ENCODE measurements at places on chromosomes 1 and 21.

GRCh38 chr21:23101111-23101510 is 2102.9 kb downstream of the NCAM2 start:
- no peak for DNase-seq

GRCh38 chr1:208562151-208562960 is 318.2 kb upstream of the PLXNA2 start:
- no peak for DNase-seq

GRCh38 chr1:19390901-19391595 is 78.9 kb downstream of the SLC66A1 start:
- peak; percentile 51 for DNase-seq

- no peak for DNase-seq
Measured at GRCh38 chr21:41602531-41602930, 94.6 kb upstream of the TMPRSS2 start.

DNA sequence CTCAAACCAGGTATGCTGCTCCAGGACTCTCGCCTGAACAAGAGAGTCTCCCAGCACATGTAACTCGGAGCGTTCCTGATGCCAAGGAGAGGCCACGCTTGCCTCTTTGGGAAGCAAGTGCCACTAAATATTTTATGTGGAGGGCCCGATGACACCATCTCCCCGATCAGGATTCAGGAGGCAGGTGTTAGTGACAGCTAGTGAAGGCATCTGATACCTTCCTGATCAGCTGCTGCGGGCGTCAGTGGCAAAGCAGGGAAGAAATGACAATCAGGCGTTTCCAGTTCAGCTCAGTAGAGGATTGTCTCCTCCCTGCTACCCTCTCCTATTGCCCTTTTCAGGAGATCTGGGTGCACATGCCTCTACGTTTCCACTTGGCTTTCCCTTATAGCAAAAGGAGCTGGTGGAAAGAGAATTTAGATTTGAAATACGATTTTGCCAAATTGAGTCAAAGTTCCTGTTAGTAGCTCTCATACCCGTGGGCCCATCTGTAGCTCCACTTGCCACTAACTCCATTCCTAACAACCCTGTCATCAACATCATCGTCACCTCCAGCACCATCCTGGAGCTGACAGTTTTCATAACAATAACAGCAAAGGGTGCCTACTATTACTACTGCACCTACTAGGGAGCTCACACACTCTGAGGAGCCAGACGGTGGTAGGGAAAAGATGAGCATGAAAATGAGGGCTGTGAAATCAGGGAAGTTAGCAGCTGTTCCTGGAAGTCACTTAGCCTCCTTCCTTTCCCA is 21.6 kb downstream of the PLXNA2 start:
- no peak for DNase-seq

DNA sequence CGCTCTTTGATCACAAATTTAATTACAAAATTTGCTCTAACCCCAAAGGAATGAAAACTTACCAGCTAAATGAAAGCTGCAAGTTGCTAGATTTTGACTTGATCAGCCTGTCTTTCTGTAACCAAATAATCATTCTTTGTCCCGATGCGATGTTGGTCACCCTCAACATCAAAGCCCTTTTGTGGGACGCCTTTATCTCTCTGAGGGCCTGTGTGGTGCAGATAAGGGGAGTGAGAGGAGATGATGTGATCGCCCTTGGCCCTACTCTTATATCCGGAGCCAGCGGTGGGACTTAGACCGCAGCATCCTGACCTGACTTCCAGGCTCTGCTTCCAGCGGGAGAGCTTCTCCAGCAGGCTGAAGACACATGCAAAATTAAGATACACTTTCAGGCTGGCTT is 19.3 kb upstream of the UMODL1 start:
- no peak for DNase-seq

GRCh38 chr1:209657140-209657879 is 5.1 kb upstream of the LAMB3 start:
- DNase-seq = no peak

GRCh38 chr1:62953633-62954032 is 169.7 kb downstream of the ATG4C start:
- DNase-seq = no peak

DNA sequence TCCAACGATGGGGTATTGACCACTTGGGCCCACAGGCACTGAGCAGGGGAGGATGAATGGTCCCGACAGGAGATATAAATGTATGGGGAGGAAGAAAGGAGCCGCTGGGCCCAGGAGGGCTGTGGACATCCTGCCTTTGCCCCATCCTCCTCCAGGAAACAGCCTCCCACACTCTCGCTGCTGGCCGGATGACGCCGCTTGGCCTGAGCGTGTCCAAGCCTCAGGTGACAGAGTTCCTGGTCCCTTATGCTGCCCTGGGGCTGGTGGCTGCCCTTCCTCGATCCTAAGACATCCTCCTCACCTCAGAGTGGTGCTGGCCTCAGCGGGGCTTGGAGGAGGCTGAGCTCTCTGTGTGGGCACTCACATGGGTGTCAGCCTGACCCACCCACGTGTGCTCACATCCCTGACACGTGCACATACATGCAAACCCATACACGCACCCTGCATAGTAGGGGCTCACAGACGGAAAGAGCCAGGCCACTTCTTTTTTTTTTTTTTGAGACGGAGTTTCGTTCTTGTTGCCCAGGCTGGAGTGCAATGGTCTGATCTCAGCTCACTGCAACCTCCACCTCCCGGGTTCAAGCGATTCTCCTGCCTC is 5.9 kb upstream of the SERINC2 start:
- DNase-seq = no peak

GRCh38 chr1:204503122-204503912 is 8.7 kb upstream of the PIK3C2B start:
- DNase-seq = no peak

- no peak for DNase-seq
Measured at GRCh38 chr1:242582669-242583068, 58.2 kb upstream of the PLD5 start.

DNA sequence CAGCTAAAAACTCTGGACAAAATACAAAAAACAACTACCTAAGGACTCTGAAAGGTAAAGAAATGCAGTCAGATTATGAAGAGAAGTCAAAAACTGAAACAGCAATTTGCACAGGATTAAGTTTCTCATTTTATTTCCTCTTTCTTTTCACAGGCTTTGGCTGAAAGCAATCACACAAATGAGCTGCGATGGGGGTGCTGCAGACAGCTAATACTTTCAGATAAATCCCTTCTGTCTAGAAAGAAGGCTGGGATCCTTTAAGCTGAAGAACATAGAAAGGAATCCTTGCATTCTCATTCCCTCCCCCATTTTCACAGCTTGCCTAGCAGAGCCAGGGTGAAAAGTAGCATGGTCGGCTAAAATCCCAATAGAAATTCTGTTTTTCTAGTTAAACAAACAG is 32.0 kb upstream of the PRDX6 start:
- DNase-seq = no peak

DNA sequence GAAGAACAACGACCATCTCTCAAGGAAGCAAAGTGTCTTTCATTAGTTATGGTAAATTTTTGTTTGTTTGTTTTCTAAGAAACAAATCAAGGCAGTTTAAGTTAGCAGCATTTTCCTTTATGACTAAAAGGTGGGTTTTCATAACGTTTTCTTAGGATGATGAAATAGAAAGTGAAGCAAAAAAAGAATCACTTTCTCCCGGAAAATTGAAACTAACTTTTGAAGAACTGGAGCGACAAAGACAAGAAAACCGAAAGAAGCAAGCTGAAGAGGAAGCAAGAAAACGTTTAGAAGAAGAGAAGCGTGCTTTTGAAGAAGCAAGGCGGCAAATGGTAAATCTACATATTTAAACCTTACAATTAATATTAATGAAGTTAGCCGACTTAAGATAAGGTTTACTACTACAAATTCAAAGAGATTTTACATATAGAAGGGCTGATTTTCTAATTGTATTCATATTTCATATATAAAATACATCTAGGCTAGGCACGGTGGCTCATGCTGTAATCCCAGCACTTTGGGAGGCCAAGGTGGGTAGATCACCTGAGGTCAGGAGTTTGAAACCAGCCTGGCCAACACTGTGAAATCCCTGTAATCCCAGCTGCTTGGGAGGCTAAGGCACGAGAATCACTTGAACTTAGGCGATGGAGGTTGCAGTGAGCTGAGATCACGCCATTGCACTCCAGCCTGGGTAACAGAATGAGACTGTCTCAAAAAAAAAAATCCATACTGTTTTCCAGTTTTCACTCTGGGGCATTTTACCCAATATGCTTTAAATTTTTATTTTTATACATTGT is 38.3 kb downstream of the NEXN start:
- no peak for DNase-seq

GRCh38 chr1:221268295-221268694 is 389.1 kb downstream of the HLX start:
- DNase-seq = no peak

- DNase-seq = no peak
Measured at GRCh38 chr1:52677076-52677806, 20.9 kb downstream of the COA7 start.

DNA sequence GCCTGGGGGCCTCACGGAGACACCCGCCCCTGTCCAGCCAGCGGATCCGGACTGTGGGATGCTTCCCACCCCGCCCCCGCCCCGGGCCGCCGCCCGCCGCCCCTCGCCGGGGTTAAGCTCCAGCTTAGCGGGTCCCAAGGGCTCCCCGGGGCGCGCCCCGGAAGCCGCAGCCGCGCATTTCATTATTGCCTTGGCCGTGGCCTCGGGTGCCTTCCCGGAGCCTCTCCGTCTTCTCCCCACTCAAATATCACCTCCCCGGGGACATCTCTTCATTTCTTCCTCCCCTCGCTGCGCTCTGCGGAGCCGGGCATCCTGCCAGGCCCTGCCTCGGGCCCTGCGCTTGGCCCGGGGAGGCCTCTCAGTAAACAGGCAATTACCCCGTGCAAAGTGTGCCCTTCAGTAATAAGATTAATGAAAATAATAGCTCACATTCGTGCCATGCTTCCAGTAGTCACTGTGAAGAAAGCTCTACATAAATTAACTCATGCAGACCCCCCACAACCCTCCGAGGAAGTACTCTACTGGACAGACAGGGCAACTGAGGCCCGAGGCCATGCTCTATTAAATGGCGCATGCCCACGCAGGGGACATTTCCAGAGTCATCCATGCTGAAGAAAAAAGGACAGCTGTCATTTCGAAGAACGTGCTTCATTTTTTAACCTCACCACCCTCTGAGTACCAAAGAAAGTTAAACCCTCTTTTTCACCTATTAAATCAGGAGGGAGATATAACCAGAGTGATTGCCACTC is 49.9 kb upstream of the LAPTM5 start:
- DNase-seq = no peak

- peak; percentile 83 for DNase-seq
Measured at GRCh38 chr1:9490605-9491339, 48.5 kb upstream of the SLC25A33 start.

GRCh38 chr1:85398391-85399064 is 66.4 kb downstream of the DDAH1 start:
- DNase-seq = no peak

DNA sequence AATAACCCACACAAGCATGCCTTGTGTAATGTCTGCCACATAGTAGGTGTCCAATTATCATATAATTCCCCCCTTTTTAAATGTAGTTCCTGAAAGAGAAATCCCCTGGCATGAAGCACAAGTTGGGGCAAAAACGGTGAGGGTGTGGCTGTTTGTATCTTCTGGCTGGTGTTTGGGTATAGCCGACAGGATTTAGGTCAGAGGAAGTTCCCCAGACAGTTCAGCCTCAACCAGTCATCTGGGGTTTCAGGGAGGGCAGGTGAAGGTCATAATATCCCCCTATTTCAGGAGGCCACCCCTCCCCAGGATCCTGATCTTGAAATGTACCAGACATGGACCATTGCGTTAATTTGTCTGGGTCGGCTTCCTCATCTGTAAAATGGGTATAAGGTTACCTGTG is 29.1 kb upstream of the JUN start:
- DNase-seq = no peak

- DNase-seq = no peak
Measured at GRCh38 chr1:67721650-67722291, 36.8 kb downstream of the GADD45A start.

DNA sequence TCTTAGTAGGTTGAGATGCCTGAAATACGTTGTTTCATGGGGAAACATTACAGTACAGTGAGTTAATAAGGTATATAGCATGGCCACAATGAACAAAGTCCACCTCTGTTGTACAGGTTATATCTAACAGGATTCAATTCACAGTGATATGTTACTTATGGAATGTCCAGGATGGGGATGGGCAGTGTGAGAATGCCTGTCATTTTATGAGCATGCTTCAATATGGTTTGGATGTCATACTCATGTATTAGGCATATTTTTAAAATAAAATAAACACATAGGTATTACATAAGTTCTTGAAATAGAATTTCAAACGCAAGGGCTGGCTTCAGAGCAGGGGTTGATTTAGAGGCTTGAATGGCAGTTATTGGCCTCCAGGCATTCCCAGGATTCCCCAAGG is 6.1 kb upstream of the PHLDA3 start:
- DNase-seq = no peak

GRCh38 chr1:112457955-112458354 is 50.8 kb upstream of the WNT2B start:
- DNase-seq = no peak

DNA sequence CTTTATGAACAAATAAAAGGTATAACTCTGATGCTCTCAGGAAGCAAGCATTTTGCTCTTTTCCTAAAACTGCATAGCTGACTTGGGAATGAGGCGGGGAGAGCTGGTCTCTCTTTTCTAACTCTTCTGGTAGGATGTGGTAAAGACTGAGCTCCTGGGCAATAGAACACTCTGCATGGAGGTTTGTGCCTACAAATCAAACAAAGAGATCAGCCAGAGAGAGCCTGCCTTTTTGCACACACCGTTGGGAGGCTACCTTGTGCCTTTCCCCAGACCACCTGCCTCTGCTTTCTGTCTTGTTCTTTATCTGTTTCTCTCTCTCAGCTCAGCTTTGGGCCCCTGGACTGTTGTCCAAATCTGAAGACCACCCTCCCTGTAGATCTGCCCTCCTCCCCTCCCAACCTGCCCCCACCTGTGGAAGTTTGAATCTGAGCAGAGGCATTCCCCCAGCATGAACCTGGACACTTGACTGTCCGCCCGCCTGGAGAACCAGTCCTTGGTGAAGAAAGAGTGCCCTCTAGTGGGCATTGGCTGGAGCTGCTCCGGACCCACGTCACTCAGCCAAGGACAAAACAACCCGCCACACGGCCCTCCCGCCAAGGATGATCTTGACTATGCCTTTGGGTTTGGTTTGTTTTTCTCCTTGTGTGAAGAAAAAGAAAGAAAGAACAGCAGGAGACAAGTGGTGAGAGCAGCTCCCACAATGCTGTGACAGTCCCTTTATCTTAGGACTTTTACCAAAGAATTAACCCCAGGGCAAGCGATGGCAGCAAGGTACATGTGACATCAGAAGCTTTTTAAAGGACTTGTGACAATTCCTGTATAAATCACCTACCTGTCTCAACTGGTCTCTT is 228.2 kb downstream of the PBX1 start:
- peak; percentile 30 for DNase-seq

- no peak for DNase-seq
Measured at GRCh38 chr1:64563958-64564565, 94.1 kb downstream of the CACHD1 start.

- DNase-seq = no peak
Measured at GRCh38 chr1:57118948-57119603, 153.3 kb upstream of the C8B start.

GRCh38 chr1:181562395-181562794 is 79.1 kb downstream of the CACNA1E start:
- DNase-seq = no peak

All from activated T-cell treated with anti-CD3 and anti-CD28 coated beads for 1 hour (primary cell).